ENCODE measurements at places on chromosomes 13 and 19. TPM values are rescaled to one million over a fixed set of nuclear protein-coding genes. Genes with fewer than 3 reads are reported as not detected.

SBNO2 gene
- 16.2 TPM for polyA plus RNA-seq

DNA sequence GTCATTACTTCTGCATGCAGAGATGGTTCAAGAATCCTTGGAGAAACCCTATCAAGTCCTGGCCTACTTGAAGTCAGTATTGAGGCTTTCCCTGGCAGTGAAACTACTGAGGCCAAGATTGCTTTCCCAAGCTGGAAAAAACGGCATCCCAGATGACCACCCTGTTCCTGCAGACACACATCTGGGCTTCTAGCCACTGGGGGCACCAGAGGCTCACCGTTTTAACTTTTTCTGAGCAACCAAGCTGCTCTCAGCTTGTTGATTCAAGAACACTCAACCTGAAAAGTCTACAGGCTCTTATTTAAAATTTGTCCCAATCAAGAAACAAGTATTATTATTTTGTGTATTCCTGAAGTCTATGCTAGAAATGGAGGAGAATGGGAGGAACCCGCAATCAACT, 66.6 kb downstream of the SPRYD7 start:
- DNase-seq: peak; percentile 10

SYCN gene
- polyA plus RNA-seq: not detected

DNA sequence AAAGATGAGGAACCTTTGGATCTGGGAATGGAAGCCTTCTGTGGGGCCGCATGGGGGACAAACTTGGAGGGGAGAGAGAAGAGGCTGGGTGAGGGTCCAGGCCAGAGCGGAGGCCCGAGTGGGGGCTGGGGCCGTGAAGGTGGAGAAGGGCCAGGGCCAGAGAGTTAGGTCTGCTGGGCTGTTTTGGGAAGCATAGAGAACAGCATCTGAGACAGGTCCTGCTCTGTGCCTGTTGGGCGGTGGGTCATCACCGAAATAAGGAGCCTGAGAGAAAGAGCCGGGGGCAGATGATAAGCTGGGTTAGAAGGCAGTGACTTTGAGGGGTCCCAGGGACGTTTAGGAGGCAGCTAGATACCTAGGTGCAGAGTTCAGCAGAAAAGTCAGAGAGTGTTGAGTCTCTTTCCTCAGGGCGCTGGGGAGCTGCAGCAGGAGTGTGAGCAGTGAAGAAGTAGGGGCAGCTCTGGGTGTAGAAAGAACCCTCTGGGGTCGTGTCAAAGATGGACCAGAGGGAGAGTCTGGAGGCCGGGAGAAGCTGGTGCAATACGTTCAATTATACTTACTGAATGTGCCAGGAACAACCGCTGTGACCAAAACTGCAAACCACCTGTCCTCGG, 2.7 kb downstream of the SPACA6 start:
- no peak for DNase-seq

- no peak for DNase-seq
These were observed 716 bp downstream of the AP1M2 start for GRCh38 chr19:10586396-10586795.

GRCh38 chr13:111920306-111920931, 146.5 kb upstream of the SOX1 start:
- no peak for DNase-seq

- peak; percentile 94 for DNase-seq
These were observed 60.6 kb downstream of the CDADC1 start for GRCh38 chr13:49308097-49308875.

DNA sequence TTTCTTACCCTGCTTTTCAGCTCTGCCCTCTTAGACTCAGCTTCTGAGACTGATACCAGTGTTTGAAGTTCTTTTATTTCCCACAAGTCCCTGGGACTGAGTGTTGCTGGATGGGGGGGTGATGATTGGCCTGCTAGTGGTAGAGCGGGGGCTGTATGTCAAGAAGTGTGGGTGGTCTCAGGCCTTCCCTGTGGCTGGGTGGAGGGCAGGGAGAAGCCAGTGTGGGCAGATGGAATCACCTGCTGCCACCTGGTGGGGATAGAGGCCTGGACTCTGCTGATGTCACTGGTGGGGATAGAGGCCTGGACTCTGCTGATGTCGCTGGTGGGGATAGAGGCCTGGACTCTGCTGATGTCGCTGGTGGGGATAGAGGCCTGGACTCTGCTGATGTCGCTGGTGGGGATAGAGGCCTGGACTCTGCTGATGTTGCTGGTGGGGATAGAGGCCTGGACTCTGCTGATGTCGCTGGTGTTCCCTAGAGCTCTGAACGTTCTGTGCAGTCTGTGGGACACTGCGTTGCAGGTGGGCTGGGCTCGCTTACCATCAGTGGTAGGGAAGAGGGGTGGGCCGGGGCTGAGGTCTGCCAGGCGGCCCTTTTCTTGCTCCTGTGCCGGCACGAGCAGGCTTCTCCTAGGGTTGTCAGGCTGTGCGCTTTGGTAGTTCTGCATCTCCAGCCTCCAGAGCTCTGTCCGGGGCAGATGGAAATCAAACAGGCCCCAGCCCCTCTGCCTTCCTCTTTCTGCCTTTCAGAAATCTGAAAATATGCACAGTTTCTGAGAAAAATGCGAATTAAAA, 101.3 kb downstream of the ARHGEF7 start:
- peak; percentile 60 for DNase-seq

- DNase-seq: no peak
These were observed 13.1 kb downstream of the PGPEP1 start for GRCh38 chr19:18353378-18354005.

OR7C1 gene
- 0.29 TPM for polyA plus RNA-seq

- no peak for DNase-seq
These were observed 112.8 kb upstream of the GPR12 start for GRCh38 chr13:26873386-26873698.
